ENCODE measurements at places on chromosomes 12 and 14.

DNA sequence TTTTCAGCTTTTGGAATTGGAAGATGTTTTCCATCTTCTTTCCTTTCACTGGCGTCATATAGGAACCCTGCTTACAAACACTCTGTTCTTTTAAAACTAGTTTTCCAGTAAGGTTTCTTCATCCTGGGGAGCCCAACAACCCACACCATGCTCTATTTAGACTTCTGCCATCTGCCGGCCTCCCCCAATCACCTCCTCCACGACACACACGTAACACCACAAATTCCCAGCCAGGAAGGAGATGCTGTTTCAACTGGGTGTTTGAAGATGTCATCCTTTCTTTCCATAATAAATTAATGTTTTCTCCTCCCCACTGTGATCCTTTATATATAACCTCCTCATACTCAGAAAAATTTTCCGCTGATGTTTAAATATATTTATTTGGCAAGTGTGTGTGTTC lies 231.4 kb upstream of the DDHD1 start:
- DNase-seq = no peak

DNA sequence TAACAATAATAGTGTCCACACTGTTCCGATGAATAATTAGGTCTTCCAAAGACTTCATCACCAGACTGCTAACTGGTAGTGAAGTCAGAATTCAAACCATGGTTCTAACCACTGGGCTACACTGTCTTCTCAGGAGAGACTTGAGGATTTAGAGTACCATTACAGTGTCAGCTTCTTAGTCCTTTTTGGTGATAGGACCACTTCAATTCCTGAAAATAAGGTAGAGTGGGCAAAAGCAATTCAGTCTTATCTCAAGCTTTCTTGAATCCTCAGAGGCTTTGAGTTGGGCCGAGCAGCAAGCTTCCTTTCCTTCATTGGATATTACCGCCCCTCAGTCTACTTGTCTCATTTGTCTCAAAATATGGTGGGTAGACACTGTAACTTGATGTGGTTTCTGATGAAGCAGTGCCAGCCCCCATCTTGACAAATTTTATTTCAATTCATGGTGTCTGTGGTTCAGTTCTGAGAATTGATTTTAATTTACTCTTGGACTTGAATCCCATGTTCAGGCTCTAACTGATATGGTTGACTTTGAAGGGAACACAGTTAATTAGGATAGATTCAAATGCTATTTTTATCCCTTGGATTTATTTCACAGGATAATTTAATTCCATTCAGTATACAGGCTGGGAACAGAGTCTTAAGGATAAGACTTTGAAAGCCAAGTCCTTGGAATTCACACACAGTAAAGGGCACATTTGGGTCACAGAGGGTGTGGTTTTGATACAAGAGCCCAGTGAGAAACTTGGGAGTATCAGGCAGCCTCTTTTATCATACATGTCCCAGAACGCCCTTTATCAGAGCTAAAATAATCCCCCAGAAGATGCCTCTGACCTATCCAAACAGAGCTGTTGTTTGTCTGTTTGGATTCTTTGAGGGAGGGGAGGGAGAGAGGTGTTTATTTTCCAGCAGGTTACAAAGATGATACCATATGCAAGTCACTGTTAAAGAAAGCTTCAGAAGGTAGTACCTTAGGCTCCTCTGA lies 167.3 kb downstream of the PRKCH start:
- DNase-seq = no peak

GRCh38 chr14:81772381-81772780 lies 238.7 kb upstream of the SEL1L start:
- DNase-seq = no peak

DNA sequence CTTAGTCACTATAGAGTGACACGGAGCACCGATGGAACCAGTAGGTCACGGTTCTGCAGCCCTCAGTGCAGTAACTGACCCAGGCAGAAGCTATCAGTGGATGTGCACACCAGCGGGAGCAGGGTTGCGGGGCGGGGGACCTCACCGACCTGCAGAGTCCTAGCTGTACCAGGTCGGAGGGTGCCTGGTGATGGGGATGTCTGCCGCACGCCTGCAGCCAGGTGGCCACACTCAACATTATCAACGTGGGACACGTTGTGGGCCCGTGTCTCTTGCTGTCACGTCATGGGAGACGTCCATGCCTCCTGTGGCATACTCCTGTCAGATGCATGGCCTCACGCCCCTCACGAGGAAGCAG lies 55.2 kb downstream of the ADGRD1 start:
- no peak for DNase-seq

DNA sequence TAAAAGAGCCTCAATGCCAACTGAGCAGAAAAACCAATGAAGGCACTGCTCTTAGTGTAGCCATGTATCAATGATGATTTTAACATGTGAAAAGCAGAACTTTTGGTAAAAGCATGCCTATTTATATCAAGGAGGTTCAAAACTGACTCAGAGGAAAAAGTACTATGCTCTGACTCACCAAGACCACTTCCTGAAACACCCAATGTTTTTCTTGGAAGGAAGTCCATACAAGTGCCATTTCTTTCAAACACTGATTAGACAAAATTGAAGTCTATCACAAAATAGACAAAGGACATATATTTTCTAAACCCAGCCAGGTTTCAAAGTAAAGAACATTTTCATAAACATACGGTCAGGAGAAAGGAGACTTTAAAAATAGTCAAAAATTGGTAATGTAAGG lies 88.6 kb downstream of the EPS8 start:
- no peak for DNase-seq

DNA sequence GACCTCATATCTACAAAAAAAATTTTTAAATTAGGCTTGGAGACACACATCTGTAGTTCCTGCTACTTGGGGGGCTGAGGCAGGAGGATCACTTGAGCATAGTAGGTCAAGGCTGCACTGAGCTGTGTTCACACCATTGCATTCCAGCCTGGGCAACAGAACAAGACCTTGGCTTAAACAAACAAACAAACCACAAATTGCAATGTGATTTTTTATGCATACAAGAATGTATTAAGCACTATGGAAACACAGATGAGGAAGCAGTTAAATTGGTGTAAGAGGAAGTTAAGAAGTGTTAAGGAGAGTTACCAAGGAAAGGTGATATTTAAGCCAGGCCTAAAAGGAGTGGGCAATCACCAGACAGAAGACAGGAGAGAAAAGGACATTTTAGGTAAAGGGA lies 83.6 kb upstream of the HECTD1 start:
- no peak for DNase-seq

- no peak for DNase-seq
These were observed 32.2 kb downstream of the SLC8A3 start for GRCh38 chr14:70156592-70156991.

GRCh38 chr14:36485773-36486172 lies 34.3 kb downstream of the NKX2-1 start:
- no peak for DNase-seq

- DNase-seq = no peak
These were observed 112.2 kb upstream of the SFSWAP start for GRCh38 chr12:131598717-131599116.

- peak; percentile 27 for DNase-seq
These were observed 24.7 kb downstream of the SUSD6 start for GRCh38 chr14:69635981-69636639.

- no peak for DNase-seq
These were observed 10.5 kb upstream of the SSTR1 start for GRCh38 chr14:38197001-38197783.

GRCh38 chr12:104566244-104566993 lies 109.7 kb downstream of the CHST11 start:
- no peak for DNase-seq

DNA sequence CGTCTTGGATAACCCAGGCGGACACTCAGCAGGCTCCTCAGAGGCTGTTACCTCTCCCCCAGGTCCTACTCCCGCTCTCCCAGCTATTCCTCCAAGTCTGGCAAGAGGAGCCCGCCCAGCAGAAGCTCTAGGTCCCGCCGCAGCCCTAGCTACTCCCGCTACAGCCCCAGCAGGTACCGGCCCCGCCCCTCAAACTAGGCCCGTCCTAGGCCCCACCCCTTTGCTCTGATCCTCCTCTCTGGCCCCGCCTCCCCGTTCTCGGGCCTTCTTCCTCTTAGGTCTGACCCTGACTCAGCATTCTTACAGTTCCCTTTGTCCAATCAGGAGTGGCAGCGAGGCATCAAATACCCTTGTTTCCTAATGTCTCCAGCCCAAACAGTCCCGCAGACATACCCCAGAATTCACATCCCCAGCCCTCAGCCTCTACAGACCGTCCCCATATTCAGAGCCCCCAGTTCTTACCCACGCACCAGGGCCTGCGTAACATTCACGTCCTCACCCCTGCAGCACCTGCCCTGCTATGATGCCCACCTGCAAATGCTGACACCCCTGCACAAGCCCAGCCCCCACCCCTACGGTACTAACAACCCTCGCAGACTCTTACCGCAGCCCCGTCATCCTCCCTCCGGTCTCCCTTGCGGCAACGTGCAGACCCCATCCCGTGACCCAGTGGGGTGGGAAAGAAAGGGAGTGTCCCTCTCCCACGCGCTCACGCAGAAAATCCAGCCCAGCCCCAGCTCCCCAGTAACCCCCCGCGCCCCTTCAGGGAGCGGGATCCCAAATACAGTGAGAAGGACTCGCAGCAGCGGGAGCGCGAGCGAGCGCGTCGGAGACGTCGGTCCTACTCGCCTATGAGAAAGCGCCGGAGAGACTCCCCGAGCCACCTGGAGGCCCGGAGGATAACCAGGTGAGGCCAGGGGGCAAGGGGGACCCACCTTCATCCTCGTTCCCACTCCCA lies 25.0 kb upstream of the HSPB8 start:
- DNase-seq = no peak

DNA sequence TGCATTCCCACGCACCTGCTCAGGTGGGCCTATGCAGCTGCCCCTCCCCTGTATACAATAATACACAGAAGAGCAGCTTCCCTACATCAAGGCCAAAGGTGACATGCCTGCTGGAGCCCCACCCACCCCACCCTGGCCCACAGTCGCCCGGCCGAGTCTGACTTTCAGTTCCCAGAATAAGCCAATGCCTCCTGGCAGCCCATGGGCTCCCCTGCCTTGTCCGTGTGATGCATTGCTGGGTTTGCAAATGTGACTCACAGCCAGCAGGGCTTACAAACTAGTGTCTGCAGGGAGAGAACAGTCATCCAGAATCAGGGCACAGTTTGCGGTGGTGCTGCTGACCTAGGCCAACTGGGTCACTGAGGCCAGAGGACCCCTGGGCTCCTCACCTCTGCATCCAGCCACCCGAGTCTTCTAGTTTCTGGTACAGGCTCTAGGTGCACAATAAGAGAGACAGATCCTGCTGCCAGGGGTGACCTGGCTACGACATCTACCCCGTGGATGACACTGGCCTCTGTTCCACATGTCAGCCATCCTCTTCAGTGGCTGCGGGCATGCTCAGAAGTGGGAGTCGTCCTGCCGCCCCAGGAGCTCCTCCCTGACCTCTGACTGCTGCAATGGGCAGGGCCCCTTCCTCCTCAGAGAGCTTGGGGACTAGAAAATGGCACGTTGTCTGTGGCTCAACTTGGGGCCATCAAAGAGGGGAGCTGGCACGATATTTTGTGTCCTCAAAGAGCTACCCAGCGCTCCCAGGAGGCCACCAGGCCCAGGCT lies 84.5 kb downstream of the CHGA start:
- DNase-seq = no peak

DNA sequence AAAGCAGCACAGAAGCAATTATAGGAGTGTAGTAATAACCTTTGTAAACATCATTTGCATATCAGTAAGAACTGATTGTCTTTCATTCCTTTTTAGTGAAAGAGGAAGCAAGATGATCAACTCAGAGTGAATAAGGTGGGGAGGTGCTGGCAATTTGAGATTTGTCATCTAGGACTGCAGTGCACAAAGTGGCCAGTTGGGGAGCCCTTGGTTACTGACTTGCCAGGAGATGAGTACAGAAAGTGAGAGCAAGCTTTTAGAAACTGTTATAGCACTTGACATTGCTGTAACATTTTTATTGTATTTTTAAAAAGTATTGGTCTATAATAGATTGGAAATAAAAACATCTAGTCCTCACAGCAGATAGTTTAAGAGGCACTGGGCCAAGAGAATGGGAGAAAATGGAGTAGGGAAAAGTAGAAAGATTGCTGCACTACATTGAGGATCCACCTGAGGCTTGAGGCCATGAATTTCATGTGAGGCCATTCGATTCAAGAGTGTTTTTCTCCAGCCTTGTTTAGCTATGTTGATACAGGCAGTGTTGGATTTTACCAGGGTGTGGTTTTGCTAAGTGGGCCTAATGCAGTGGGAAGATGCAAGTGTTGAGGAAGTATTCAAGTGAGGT lies 98.2 kb downstream of the SNAPC1 start:
- peak; percentile 27 for DNase-seq

All from stimulated activated CD8-positive, alpha-beta memory T cell treated with anti-CD3 and anti-CD28 coated beads, Interleukin-15, amount 100 ng/mL, for 48 hours (primary cell).